ENCODE measurements at places on chromosomes 1 and 21.

DNA sequence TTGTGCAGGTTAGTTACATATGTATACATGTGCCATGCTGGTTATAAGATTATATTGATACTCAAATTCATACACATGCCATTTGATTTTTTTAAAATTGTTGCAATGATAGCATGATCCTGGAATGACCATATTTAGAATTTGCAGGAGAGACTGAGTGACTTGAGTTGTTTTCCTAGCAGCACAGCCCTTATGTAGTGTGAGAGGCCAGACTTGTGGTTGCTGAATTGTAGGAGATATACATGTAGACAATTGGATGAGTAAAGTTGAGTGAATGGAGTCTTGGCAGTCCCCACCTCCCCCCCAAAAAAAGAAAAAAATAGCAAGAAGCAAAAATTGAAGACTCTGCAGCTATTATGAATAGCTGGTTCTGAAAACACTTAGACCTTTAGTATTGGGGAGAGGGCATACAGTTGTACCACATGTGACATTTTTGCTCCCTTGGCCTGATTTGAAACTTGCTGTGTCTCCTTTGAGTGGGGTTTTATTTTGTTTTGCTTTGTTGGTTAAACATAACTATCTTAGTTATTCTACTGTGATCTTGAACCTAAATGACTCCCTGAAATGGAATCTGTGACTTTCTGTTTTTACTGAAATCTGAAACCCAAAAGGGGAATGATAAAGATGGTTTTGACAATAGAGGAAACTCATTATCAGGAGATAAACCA, 280.3 kb downstream of the HMCN1 start:
- no peak for DNase-seq

DNA sequence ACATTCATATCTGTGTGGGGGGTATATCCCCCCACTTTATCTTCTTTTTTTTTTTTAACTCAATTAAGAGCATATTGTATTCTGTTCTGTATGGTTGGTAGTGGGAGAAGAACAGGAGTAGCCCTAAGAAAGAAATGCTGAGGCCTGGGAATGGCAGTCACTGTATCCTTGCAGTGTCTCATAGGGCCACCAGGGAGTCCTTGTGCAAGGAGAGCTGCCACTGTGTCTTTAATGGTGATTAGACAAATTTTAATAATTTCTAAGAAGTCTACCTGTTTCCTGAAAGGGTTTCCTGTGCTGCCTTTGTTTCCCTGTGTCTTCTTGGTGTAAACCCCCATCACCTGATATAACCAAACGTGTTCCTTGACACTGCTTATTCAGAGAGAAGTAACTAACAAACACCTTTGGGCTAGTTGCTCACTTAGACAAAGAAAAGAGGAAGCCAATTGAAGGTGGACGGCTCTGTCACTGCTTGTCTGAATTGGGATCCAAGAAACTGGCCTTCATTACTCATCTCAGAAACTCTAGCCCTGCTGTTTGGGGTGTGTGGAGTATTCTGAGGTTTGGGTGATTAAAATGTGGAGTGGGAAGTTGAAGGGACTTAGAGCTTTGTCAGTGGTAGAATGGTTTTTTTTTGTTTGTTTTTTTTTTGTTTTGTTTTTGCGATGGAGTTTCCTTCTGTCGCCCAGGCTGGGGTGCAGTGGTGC, 15.2 kb downstream of the GIPC2 start:
- DNase-seq, result peak; percentile 23

- no peak for DNase-seq
Observed at GRCh38 chr1:44643721-44644334, 30.5 kb downstream of the TMEM53 start.

DNA sequence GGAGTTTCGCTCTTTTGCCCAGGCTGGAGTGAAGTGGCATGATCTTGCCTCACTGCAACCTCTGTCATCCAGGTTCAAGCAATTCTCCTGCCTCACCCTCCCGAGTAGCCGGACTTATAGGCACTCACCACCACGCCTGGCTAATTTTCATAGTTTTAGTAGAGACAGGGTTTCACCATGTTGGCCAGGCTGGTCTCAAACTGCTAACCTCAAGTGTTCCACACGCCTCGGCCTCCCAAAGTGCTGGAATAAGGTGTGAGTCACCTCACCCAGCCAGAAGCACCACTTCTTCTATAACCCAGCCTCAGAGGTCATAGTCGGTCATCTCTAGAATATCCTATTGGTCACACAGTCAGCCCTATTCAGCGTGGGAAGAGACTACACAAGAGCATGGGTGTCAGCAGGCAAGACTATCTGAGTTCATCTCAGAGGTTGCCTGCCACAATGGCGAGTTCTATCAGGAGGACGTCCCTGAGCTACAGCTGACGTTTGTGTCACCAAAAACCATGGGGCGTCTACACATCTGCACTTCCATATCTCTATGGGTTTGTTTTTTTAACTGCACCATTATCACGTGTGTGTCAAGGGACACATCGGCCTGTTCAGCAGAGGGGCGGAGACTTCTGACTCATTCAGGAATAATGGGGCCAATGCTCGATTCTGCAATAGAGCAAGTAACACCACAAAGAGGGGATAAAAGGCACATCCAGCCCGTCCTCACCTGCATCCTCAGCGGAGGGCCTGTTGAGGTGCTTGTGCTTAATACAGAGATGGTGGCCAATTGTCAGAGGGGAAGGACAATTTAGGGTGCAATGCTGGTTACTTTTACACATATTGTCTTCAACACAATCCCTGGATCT, 256.3 kb upstream of the IRF2BP2 start:
- no peak for DNase-seq

- peak; percentile 89 for DNase-seq
Observed at GRCh38 chr1:178119628-178120027, 25.7 kb downstream of the RASAL2 start.

GRCh38 chr1:224732377-224733026, 116.4 kb downstream of the CNIH3 start:
- no peak for DNase-seq

DNA sequence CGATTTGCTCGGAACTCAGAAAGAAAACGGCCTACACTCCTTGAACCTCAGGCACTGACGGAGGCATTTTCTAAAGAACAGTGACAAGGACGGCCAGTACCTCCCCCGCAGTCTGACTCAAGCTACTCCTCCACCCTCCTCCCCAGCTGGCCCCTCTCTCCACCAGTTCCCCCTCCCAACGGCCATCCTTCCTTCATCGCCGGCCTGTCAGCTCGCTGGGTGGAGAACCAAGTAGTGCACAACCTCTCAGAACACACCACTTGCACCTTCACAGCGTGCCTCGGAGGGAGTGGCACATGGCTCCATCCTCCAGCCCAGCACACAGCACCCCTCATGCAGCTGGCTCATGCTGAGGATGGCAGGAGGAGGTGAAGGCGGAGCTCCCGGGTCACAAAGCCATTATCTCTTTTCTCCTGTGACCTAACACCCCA, 58.8 kb downstream of the TOR1AIP2 start:
- DNase-seq, result peak; percentile 45

- DNase-seq, result no peak
Observed at GRCh38 chr1:234842726-234843641, 233.0 kb upstream of the IRF2BP2 start.

DNA sequence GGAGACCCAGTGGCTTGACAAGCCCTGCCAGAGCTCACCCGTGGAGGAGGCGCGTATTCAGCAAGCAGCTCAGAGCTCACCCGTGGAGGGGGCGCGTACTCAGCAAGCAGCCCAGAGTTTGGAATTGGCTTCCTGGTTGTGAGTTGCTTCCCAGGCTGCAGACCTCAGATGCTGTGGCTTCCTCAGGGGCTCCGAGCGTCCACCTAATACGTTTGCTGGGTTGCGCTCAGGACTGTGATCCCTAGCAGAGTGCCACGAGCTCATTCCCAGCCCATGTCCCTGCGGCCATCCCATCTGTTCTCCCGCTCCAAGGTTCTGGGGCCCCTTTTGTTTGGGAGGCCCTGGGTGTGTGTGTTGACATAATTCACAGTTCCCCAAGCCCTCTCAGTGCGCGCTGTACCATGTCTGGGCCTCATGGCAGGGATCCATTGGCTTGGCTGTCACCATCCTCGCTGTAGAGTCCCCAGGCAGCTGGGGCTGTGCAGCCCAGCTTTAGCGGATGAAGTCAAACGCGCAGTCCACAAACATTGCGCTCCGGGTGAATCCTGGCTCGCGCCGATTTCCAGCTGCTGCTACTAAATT, 3.6 kb downstream of the AJAP1 start:
- no peak for DNase-seq

GRCh38 chr1:192038567-192038966, 119.7 kb upstream of the RGS18 start:
- DNase-seq, result no peak

GRCh38 chr1:239764546-239764945, 327.1 kb upstream of the FMN2 start:
- DNase-seq, result no peak

- no peak for DNase-seq
Observed at GRCh38 chr1:56301791-56302190, 277.6 kb downstream of the PLPP3 start.

DNA sequence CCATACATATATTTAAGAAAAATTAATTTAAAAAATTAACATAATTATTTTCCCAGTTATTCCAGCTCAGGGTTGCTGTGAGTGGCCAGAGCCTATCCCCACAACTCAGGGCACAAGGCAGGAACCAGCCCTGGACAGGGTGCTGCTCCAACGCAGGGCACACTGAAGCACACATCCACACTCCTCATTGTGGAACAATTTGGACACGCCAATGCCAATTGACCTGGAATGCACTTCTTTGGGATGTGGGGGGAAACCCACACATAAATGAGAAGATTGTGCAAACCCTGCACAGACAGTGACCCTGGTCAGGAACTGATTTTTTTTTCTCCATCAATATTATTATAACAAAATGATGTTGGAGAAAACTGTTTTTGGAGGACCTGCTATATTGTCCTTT, 23.4 kb downstream of the SAMSN1 start:
- DNase-seq, result no peak

GRCh38 chr1:204296431-204296988, 63.2 kb downstream of the PLEKHA6 start:
- DNase-seq, result no peak

DNA sequence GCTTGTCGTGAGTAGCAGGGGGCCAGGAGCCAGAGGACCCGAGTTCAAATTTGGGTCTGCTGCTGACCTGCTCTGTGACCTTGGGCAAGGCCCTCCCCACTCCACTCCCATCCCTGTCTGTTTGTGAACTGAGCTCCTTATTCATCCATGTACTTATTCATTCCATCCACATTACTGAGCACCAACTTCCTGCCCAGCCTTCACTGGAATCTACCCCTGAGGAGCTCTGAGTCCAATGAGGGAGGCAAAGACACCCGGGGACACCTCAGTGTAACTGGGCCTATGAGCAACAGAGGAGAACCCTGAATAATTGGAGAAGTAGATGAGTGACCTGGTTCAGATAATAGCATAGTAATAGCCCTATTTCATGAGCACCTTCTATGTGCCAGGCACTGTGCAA, 8.9 kb downstream of the BSND start:
- DNase-seq, result no peak

DNA sequence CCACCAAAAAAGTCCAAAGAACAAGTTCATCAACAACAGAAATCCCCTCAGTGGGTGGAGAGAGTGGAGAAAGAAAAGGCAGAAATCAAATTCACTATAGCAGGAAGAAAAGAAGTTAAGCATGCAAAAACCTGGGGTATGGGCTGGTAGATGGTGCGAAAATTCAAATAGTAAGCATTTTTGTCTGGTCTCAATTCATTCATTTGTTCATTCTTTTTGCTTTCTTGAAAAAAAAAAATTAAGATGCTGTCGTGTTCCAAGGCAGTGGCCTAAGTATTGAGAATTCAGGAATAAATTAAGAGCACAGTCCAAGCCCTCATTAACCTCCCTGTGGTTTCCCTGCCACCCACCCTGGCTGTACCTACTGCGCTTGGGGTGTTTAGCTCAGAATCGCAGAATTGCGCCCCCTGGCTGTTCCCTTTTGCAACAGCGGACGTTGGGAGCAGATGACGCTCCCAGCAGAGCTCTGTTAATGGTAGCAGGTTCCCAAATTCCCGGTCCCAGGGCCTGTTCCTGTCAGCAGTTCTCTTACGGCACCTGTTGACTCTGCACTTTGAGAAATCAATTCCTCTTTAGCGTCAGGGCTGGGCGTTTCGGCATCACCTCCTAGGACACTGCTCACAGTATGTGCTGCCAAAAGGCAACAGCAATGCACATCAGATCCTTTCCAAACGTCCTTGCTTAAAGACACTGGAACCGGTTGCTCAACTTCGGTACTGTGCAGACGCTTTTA, 34.0 kb upstream of the SSX2IP start:
- DNase-seq, result peak; percentile 59

GRCh38 chr1:34518146-34518699, 236.6 kb upstream of the GJB5 start:
- no peak for DNase-seq

DNA sequence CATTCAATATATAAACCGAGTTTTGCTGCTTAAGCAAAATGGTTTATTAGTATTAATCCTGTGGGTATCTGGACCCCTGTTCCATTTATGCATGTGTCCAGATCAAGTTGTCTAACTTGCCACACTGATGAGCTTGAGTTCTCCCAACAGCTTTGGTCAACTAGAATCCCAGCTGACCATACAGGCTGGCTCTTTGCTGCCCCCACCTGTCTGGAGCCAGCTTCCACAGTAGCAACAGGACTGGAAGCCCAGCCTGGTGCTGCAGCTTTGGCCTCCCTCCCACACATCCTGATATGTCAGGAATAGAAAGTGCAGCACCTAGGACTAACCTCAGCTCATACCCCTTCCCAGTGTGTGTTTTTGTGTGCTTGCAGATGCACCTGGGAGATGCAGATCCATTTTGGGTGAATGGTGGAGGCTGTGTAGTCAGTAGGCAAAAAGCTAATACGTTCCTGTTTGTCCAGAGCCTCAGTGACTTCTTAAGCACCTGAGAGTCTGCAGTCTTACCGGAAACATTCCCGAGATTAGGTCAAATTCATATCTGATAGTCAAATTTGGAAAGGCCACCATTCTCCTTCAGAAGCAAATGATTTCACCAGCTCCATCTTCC, 40.9 kb upstream of the BEND5 start:
- peak; percentile 65 for DNase-seq

- no peak for DNase-seq
Observed at GRCh38 chr1:50447961-50448360, 24.7 kb upstream of the DMRTA2 start.

DNA sequence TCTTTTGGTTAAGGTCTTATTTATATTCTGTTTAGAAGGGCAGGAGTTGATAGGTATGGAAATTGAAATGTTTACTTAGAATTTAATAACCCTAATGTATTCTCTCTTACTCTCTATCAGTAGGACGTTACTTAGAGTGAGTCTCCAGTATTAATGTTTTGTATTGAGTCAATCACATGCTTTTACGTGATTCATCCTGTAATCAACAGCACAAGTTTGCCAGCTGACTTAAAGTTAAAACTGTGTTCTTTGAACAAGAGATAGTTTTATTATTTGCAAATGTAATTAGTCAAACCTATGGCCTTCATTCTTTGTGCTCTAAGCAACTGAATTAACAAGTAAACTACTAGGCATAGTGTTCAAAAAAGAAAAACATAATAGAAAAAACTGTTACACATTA, 57.3 kb downstream of the PKN2 start:
- DNase-seq, result no peak

DNA sequence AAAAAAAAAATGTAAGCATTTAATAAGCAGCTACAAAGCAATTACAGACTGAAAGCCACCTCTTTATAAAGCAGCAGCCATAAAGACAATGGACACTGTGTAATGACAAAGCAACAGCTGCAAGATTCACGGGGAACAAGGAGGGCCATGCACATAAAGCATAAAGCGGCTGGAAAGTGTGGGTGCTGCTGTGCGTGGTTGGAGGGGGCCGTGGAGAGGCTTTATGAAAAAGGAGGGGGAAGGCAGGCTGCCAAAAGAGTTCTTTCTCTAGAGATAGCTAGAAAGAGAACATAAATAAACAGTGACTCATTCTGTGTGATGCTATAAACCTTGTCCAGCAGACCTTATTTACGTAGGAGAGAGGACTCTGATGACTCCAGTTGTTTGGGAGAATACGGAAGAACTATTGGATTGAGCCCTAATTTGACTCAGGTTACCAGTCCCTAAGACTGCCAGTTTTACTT, 49.3 kb downstream of the ADAMTS1 start:
- DNase-seq, result no peak

Measured in KBM-7 (cell line).